ENCODE measurements at places on chromosomes 7 and 10.

- no peak for DNase-seq
These were observed 10.2 kb upstream of the SP4 start for GRCh38 chr7:21417647-21418046.

DNA sequence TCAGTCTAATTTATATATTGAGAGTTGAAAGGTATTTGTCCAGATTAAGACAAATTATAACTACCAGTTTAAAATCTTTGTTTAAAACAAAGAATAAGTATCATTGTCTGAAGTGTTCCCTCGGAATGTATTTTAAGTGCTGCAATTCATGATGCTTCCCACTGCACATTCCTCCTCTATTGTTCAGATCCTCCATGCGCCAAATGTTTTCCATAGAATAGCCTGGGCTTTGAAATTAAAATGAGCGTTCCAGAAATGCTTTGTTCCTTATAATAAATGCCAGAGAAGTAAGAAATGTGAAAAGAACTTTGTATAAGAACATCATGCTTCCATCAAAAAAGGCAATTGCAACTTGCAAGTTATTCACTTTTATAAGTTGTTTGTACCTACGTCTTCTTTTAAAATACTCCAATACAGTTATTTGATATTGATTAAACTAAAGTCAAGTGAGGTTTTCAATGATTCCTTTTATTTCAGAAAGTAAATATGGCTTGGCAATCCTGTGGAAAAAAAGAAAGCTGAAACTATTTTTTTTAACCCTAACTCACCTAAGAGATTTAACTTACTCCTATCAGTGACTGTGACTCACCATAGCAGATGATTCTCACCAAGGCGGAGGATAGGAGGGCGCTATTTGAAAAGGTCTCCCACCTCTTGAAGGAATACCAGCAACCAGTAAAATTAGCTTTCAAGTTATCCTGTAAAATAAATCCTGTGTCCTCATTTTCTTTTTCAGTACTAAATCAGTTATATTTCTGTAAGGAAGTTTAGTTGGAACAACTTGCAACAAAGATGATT is 85.8 kb downstream of the CTNNA3 start:
- DNase-seq = no peak

DNA sequence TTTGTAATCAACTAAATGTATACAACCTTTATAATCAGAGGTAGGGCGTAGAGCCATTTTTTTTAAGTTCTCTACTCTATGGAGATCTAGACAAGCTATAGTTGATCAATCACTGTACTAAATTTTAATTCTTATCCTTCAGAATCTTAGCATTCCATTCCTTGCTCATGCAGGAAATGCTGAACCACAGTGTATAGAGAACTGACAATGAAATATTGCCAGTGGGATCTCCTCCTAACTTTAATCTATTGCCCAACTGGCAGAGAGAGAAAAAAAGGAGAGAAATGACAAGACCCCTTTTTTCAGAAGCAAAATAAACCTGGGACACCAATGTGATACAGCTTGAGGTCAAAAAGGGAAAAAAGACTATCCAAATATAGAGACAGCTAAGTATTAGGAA is 26.4 kb upstream of the PPP3CB start:
- no peak for DNase-seq

GRCh38 chr10:11757454-11757820 is 15.3 kb downstream of the ECHDC3 start:
- no peak for DNase-seq

- DNase-seq = no peak
These were observed 270.1 kb downstream of the CACNA2D1 start for GRCh38 chr7:82173400-82174021.

GRCh38 chr7:101746314-101746713 is 71.1 kb upstream of the CUX1 start:
- no peak for DNase-seq

- DNase-seq = no peak
These were observed 232.3 kb upstream of the MKLN1 start for GRCh38 chr7:131095346-131095745.

- DNase-seq = no peak
These were observed 351.8 kb upstream of the FZD8 start for GRCh38 chr10:35993591-35994515.

GRCh38 chr10:131872827-131873375 is 27.9 kb upstream of the PPP2R2D start:
- DNase-seq = no peak

DNA sequence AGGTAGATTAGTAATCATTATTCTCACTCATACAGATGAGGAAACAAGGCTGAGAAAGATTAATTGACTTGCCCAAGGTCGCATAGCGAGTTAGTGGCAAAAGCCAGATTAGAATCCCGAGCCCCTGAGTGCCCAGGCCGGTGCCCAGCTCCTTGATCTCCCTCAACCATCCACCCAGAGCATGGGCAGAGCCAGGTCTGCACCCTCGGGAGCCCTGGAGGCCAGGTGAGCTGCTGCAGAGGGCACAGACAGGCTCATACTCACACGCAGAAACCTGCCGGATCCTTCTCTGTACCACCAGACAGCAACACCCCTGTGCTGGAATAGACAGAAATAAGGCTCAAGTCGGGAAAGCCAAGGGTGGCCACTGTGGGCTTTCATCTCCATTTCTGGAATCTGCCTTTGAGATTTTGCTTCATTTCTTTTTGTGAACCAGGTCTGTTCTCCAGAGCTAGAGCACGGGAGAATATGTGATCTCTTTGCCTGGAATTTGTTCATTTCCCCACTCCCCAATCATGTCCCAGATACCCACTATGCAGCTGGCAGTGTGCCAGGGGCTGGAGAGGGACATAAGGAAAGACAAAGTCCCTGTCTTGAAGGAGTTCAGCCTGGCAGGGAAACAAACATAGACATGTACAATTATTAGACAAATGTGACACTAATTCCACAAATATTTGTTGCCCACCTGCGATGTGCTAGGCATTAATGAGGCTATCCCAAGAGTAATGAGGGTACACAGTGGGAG is 5.5 kb downstream of the AFAP1L2 start:
- no peak for DNase-seq

- DNase-seq = peak; percentile 31
These were observed 113.2 kb upstream of the DGKB start for GRCh38 chr7:15015545-15016314.

DNA sequence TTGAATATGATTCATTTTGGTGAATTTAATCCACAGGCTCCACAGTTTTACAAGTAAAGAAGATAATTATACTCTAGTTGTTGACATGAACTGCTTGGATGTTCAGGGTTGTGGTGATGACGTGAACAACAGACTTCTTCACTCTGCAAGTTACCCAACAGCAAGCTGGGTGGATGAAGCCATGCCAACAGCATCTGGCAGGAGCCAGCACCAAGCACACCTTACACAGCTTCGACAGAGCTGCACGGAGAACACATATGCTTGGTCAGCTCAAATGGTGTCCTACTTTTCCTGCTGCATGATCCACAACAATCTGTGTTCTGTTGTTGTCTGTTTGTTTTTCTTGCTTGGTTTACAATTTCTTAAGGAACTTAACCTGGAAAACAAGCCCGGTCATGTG is 9.8 kb downstream of the NOD1 start:
- no peak for DNase-seq

DNA sequence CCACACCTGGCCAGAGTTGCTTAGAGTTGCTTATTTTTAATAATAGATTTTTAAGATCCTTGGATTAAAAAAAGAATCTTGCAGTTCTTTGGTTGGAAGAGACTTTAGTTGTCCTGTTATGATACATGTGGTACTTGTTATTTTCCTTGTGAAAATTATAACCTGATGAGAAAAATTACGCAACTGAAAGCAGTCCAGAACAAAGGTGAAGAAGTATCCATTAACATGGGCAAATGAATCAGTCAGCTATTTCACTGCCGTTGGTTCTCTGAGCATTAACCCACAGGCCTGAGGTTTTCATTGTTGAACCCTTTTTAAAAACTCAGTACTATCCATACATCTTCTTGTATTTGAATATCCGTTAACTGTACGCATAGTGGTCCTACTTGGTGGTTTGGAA is 68.2 kb downstream of the GALNT11 start:
- no peak for DNase-seq

DNA sequence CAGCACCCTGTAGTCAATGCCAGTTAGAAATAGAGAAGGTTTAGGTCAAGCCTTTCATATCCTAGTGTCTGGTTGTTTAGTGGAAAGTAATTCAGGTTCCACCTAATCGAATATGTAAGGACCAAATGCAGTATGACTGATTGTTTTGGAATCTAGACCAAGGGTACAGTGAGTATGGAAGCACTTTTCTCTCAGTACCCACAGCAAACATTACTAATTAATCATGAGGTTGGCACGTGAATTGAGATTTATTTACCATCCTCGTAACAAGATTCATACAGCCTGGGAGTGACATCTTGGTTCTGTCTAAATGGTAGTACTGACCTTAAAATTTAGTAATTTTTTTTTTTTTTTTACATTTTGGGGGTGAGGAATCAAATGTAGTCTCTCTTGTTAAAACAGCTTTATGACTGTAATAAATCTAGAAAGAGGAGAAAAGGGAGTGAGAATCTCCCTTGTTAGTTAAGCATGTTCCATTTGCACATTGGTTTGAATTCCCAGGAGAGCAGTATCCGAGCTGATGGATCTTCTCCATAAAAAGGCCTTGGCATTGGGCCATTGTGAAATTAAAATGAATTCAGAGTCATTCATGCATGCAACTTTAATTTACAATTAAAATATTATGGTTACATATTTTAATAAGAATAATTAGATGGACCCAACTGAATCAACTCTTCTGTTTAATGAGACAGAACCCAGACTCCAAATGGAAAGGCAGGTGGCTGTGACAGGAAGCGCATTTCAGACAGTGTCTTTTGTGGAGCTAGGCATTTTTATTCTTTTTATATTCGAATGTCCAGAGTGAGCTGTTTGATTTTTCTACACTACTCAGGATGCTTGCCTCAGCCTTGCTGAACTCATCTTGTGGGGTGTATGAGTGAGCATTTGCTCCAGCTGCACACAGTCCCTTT is 57.6 kb downstream of the SNX10 start:
- no peak for DNase-seq

DNA sequence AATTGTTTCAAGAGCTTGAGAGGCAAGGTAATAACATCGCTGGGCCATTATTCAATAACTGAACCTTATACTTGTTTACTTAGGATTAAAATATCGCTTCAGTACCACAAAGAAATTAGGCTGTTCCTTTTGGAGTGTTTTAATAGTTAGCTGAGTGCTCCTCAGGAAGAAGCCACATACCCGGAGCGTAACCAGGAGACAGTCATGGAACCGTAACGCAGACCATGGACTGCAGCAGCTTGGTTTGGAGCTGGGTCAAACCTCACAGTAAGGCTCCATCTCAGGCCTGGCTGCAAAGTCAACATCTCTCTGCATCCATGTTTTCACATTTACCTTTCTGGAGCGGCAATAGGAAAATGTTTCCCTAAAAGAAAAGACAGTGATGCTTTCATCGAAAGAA is 599.0 kb downstream of the TNS3 start:
- no peak for DNase-seq

DNA sequence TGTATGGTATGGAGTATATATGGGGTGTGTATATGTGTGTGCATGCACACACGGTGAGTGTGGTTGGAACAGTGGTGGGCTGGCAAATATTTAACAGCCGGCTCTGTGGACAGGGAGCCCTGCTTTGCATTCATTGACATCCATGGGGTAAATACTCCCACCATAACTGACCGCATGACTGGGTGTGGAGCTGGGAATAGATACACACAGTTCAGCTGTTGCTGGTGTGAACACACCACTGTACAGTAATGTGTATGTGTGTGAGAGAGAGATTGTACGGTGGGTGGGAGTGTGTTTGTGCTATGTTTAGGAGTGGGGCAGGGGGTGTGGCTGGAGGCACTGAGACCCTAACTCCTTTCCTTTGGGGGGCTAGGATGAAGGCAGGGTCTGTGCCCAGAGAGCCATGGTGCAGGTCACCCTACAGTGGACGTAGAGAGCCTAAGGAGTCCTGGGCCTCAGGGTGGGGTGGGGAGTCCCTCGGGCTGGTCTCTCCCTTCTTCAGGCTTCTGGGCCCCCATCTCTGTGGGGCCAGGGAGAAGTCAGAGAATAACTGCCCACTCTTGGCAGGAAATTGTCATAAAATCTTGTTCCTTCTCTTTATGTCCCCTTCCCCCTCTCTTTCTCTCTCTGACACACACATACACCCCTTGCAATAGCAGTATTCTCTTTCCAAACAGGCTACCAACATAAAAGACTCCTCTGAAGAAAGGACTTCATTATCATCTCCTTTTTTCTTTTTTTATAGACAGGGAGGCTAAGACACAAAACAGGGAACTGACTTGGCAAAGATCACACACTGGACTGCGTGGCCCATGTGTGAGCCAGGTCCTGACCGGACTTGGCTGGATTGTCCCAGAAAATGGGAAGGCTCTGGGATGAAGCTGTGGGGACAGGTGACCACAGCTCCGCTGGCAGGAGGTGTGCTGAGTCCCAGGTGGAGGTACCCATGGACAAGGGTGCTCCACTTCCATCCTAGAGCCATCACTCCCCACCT is 3.2 kb downstream of the SFRP5 start:
- no peak for DNase-seq

- no peak for DNase-seq
These were observed 71.0 kb downstream of the SEMA3C start for GRCh38 chr7:80847895-80848294.

GRCh38 chr10:56632537-56632936 is 271.5 kb upstream of the ZWINT start:
- DNase-seq = no peak

- no peak for DNase-seq
These were observed 29.6 kb downstream of the CASP7 start for GRCh38 chr10:113709221-113709838.

- DNase-seq = no peak
These were observed 1.8 kb upstream of the OPN4 start for GRCh38 chr10:86652361-86653202.

DNA sequence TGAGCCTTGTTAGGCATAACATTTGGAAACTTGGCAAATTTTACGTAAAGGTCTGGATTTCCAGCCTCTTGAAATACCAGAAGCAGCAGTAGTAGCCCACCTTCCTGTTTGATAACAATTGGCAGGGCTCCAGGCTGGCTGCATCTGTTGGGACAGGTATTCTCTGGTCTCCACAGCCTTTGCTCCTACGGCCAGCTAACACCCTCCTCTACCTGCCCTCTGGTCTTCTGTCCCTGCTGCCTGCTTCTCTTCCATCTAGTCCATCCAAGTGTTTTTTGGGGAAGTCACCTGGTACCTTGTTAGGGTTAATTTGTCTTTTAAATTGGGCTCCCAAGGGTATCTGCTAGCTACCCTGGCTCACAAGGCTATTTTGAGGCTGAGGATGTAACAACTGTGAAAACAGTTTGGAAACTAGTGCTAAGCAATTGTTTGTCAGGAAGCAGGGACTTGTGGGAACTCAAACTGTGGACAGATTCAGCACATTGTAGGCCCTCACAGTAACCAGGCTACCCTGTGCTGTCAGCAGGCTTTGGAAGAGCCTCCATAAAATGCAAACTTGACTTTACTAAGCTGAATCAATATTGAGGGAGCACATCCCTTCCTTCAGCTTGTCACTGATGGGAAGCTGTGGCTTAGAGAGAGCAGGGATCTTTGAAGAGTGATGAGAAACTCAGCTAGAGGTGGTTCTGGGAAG is 8.5 kb downstream of the RPS24 start:
- no peak for DNase-seq

Measured in natural killer cell (primary cell).